Spleen (tissue), 13 donors: ENCODE measurements at places on chromosomes 4 and X. TPM values are rescaled to one million over a fixed set of nuclear protein-coding genes. Genes with fewer than 3 reads are reported as not detected.

GRCh38 chrX:149517308-149517707 lies 12.2 kb upstream of the IDS start:
- H3K27me3 ChIP-seq = no peaks in the 10 kb centered on the region
- DNase-seq = no peak
- H3K4me3 ChIP-seq = no peak overlapping the region
- no peaks in the 10 kb centered on the region for H3K4me1 ChIP-seq

GRCh38 chr4:153901220-153901619 lies 112.3 kb upstream of the SFRP2 start:
- H3K36me3 ChIP-seq = no peaks in the 10 kb centered on the region
- no peaks in the 10 kb centered on the region for H3K27me3 ChIP-seq
- no peak overlapping the region for H3K27ac ChIP-seq

Gene TNIP2
- 44.7 TPM for total RNA-seq

Gene NPY2R
- not detected for total RNA-seq
